ENCODE measurements at places on chromosomes 7 and 10.

DNA sequence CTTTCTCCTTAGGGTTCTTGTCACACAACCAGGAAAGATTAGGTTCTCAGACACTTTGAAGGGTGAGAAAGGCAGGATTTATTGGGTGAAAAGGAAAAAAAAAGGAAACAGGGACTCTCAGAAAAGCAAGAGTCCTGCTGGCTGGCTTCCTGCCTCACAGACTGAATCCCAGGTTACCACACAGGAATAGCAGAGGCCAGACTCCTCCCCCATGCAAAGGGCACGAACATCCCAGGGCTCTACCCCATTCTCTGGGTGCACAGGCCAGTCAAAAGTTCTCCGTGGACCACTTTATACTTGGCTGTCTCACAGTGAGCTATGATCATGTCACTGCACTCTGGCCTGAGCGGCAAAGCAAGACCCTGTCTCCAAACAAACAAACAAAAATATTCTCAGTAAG is 42.6 kb downstream of the HOXA1 start:
- DNase-seq: no peak

DNA sequence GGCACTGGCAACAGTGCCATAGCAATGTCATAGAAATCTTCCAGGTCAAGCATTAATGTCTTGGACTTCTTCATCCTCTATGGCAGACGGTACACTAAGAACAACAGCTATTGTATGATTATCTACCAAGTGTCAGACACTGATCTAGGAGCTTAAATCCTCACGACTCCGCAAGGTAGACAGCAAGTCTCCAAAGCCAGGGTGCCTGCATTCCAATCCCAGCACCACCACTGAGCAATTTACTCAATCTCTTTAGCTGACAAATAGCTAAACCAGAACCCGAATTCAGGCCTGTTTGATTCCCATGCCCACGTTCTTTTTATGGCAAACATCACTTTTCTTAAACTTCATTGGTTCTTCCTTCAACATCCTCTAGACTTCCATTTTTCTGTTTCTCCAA is 31.8 kb downstream of the DNMBP start:
- DNase-seq: no peak

DNA sequence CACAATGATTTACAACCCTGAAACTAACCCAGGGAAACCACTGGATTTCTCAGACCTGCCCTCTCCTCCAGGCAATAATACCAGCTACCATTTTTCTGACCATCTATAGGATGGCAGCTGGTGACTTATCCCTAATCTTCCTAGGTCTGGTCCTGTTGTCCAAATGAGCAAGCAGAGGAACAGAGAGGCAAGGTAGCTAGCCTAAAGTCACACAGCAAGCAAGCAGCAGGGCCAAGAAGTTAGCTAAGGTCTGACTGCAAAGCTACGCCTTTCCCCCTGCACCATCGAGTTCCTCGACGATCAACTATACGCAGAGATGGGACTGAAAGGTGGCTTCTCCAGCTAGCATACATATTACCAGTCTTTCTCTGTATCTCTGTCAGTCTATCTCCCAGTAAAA is 25.3 kb downstream of the ATXN7L1 start:
- no peak for DNase-seq

- no peak for DNase-seq
Observed at GRCh38 chr7:69032848-69033247, 565.4 kb upstream of the AUTS2 start.

DNA sequence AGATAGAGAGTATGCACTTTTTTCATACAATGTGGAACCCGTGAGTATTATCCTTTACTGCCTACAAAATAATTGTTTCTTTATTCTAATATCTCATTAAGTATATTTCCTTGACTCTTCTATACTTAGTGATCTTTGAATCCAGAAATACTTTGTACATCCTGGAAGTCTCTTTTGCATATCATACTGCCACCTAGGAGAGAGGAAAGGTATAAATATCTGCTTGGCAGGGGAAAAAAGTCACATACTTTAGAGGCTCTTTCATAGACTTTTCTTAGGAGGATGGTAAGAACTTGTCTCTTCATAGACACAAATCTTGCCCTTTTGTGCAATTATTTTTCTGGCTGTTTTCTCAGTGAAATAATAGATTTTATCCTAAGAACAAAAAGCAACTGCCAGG is 436.0 kb downstream of the PAXIP1 start:
- no peak for DNase-seq

DNA sequence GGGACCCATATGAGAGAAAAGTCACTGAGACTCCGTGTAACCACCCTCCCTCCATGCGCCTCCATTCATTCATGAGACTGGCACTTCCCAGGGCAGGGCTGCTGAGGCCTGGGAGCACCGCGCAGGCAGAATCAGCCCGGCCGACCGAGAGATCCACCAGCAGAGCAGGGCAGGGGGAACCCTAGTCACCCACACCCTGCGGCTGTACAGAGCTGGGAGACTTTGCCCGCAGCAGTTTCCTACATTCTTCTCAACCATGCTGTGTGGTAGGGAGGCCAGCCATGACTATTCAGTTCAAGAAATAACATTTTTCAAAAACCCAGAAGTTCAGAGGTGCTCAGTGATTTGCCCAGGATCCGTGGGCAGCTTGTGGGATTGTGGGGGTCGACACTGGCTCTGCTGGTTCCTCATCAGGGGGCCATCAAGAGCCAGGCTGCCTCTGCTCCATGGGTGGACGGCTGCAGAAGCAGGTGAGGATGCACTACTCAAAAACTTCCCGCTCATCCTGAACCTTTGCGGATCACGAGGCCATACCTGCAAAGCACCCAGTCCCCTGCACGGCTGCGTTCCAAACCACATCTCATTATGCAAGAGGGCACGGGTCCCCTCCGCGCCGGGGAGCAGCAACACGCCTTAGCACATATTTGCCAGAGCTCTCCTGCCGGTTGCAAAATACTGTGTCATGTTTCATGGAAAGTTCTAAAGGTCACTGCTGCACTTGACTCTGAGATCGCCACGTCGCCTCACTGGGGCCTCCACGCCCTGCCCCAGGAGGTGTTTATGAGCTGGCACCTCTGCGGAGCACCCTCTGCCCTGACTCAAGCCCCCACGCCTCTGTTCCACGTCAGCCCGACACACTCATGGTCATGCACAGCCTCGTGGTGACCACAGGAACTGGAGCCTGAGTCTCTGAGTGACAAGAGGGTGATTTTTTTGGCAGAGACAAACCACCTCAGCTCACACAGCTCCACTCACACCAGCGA is 132.0 kb downstream of the PRKAG2 start:
- no peak for DNase-seq

GRCh38 chr10:4359003-4359402 is 467.0 kb upstream of the AKR1E2 start:
- no peak for DNase-seq

- DNase-seq: no peak
Observed at GRCh38 chr10:103598654-103599115, 105.2 kb downstream of the NEURL1 start.

DNA sequence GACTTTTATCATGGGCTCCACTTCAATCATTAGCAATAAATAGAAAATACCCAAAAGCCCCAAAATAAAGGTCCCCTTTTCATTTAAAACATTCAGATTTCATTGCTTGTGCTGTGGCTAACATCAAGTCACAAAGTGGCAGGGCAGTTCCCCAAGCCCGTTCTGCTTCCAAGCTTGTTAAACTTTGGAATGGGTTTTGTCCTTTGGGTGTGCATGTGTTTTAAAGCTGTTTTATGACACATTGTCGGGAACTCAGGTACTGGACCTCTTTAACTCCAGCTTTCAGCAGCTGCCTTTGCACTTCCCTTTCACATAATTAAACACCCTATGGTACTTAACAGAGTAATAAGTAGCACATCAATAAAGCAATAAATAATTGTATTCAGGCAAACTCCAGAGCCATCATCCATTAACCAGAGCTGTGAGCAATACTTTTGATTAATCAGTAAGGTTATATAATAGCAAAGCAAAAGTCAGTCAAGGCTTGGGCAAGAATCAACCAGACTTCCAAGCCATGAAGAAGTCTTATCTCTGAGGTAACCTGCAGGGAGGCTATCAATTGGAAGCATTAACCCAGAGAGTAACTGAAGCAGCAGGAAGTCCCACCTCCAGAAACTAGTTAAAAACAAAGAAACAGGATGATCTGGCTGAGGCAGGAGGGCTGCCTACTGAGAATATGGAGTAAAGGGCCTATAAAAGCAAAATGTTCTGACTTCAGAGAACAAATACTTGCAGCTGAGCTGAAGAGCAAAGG is 56.1 kb upstream of the ARID5B start:
- DNase-seq: no peak

DNA sequence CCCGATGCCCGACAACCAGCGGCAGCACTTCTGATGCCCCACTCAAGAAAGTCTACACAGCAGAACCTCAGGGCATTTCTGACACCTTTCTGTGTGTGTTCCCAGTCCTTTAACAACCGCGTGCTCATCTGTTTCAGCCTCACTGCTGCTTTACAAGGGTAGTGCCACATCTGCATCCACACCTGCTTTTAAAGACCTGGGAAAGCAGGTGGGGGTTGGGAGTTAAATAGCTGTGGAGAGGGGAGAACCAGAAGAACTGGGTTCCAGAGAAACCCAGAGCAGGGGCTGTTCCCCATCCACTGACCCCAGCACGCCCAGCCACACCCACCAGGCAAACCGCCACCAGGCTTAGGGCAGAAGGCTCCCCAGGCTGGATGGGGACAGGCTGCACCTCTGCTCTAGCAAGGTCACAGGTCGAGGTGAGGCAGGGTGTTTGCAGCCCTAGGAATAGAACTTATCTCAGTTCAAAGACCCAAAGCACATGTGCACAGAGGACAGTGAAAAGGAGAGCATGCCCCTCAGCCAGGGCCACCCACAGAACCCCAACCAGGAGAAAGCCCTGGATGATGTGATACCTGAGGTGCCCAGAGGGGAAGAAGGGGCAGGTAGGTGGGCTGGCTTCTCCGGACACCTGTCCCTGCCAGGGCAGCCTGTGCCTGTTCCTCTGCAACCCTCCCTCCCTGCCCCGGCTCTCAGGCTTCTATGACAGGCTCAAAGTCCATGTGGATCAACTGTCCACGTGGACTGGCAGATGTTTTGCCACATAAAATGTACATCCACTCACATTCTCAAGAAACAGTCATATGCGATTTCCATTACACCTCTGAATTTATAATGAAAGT is 51.3 kb downstream of the COBL start:
- DNase-seq: no peak

DNA sequence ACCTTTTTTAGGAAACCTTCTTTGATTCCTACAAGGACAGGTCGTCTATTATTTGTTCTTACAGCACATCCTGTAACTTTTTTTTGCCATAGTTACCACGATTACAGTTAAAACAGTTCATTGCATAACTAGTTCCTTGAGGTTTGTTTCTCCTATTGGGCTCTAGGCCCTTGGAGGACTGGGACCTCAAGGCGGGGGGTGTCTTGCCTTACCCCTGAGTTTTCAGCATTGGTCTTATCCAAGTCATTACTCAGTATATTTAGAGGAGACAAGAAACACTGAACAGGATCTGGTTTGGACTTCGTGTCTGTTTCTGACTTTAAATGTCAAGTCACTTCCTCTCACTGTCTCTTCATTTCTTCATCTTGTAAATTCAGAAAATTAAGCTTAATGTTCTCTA is 369.8 kb downstream of the SDK1 start:
- no peak for DNase-seq

GRCh38 chr7:39280337-39280736 is 285.9 kb upstream of the YAE1 start:
- no peak for DNase-seq

GRCh38 chr10:114021154-114021553 is 22.5 kb upstream of the ADRB1 start:
- DNase-seq: no peak

- DNase-seq: no peak
Observed at GRCh38 chr10:52208365-52208764, 105.7 kb upstream of the DKK1 start.

DNA sequence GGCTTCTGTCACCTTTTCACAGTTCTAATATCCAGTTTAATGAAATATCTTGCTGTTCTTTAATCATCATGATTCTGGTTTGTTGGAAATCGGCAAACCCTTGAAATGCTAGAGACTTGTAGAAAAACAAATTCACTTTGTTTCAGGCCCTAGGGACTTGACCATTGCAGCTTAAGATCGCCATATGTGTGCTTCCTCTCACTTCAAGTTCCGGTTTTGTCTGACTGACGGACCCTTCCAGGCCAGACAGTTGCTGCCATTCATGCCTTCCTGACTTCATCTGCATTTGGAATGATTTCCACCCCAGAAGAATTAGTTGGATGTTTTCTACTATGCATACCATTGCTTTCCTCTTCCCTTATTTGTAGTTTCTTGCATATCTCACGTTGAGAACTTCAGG is 125.6 kb downstream of the CELF2 start:
- DNase-seq: peak; percentile 12

DNA sequence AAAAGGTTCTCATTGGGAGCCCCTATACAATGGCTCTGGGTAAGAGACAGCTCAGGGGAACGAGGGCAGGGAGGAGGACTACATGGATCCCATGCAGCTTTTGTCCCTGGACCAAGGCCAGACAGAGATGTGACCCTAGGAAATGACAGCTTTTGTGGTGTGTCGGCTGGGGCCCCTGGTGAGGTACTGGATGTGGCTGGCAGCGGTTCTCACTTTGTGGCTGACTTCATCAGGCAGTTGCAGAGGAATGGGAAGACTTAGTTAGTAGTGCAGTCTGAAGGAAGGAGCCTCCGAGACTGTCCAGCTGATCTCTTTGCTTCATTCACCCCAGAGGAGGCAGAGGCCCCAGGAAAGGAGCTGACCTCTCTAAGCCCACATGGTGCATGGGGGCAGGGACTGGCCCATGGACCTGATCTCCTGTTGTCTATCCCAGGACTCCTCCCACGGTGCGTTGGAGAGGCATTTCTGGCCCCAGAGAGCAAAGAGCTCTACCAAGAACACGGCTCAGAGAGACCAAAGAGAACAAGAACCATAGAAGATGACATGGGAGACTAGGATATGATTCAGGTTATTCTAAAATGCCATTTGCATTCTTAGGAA is 202.9 kb downstream of the RPS24 start:
- DNase-seq: no peak

- no peak for DNase-seq
Observed at GRCh38 chr7:37419496-37419895, 29.2 kb downstream of the ELMO1 start.
